ENCODE measurements at places on chromosomes 12 and 14.

DNA sequence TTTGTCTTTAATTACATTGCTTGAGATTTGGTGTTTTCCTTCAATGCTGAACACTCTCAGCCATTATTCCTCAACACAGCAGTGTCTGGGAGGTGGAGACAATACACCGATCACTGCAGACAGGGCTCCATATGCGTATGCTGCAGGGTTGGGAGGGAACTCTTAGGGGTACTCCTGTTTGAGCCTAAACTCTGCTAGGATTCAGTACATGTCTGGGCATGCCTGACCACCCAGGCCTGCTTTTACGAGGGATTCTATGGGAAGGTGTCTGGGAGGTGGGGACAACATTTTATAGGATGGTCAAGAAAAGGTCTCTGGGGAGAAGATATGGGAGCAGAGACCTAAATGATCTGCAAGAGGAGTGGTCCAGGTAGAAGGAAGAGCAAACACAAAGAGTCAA is 34.3 kb downstream of the DHRS2 start:
- no peak for DNase-seq

DNA sequence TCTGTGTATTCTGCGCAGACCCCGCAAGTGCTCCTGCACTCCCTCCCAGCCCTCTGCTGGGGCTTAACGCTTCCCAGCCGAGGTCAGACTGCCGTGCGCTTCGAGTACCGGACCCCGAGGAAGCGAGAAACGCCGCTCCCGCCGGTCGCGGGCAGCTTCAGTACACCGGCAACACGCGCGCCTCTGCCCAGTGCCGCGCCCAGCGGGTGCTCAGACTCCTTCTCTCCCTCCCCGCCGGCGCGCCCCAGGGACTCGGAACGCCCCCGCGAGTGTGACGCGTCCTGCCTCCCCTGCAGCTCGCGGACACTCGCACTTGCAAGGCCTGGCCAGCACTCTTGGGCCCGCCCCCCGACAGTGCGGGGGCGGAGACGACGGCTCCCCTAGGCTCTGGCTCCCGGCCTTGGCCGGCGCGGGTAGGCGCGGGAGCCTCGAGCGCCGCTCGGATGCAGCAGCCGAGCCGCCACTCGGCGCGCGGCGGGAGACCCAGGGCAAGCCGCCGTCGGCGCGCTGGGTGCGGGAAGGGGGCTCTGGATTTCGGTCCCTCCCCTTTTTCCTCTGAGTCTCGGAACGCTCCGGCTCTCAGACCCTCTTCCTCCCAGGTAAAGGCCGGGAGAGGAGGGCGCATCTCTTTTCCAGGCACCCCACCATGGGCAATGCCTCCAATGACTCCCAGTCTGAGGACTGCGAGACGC is at the start of gene PTGER2:
Gene PTGER2, plus strand, starts transcription at position 410 of the 692 bp plus-strand sequence. Its CDS starts 237 bp downstream, at position 647.
- peak; percentile 93 for DNase-seq

DNA sequence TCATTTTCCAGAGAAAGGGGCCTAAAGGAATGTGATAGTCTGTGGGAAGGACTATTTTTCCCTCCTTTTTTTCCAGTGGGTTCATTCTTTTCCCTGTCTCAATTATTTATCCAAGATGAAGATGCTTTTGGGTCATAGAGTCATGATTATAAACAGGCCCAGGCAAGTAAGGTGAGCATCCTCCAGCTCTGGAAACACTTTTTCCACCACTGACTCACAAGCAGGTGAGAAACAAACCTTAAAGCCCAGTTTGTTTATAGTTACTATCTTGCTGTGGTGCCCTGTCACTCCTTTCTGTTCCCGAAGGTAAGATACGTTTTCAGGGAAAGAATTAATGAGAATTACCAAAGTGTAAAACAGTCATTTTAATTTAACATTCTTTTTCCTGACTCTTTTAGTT is 107.7 kb upstream of the IFNG-AS1 start:
- DNase-seq: no peak

DNA sequence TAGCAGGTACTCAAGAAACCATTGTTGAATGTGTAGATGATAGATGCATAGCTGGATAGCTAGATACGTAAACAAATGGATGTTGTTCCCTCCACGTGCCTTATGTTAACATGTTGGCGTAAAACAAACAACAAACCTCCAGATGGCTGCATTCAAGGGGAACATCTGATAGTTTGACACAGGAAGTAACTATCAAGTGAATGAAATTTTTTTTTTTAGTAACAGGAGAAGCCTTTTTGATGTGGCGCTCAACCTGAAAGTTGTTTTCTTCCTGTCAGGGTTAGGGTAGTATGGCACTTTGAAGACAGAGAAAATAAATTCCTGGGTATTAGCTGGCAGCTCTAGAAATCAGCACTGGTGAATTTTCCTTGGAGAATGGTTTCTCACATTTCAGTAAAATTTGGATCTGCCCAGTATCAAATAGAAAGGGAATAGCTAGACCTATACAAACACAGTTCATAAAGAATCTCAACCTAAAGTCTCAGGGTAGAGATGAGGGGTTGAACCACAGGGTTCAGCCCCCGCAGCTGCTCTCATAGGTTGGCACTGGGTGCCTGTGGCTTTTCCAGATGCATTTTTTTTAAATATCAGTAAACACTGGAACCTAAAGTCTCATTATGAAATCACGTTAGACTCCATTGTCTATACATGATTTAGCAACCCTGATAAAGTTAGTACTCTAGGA is 18.8 kb upstream of the RAP1B start:
- no peak for DNase-seq

DNA sequence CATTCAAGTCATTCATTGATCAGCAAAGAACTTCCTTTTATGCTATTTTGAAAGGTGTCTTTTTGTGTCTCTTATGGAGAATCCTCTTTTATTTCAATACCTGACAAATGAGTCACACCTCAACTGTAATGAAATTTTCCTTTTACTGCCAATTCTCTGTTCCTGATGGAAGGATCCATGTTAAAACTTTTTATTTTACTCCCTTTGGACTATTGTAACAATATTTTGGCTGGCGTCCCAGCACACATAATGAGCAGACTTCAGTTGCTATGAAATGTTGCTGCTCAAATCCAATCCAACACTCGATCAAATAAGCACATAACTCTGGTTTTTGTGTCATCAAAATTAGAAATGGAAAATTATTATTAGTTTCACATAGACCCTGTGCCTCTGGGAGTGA is 21.9 kb upstream of the SLC15A5 start:
- DNase-seq: no peak

DNA sequence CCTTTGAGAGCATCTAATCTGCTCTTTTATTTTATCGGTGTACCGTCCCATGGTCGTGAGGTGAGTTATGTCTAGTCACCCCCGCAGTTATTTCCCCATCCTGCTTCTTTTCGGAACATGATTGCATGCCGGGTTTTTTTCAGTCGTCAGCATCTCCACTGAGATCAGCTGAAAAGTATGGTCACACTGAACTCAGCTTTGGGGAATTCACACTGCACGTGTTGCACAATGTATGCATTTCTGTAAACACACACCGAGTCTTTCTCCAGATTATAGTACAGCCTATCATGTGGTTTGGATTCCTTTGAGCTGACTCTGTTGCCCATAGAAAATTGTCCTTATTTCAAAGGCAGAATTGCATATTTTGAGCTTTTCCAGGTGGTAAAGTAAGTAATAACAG is 24.6 kb downstream of the PLXNC1 start:
- DNase-seq: no peak

DNA sequence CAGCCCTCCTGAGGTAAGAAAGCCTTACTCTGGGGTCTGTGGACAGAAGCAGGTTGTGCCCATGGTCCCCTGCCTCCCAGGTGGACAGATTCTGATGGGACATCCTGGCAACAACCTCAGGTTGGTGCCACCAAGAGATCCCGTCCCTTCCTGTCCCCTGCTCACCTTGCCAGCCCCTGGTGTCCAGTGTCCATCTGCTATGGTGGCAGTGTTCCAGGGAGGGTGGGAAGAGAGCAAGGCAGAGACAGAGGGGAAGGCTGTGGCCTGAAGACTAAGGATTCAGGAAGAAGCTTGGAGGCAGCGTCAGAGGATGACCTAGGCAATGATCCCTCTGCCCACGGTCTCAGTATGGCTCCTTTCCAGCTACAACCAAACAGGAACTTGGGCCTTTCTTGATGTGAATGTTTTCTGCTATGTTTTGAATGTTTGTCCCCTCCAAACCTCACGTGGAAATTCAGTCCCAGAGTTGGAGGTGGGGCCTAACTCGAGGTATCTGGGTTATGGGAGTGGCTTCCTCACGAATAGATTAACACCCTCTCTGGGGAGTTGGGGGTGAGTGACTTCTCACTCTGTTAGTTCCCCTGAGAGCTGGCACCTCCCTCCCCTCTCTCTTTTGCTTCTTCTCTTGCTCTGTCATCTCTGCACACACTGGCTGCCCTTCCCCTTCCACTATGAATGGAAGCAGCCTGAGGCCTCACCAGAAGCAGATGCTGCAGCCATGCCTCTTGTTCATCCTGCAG is 26.9 kb downstream of the IQSEC3 start:
- DNase-seq: no peak

DNA sequence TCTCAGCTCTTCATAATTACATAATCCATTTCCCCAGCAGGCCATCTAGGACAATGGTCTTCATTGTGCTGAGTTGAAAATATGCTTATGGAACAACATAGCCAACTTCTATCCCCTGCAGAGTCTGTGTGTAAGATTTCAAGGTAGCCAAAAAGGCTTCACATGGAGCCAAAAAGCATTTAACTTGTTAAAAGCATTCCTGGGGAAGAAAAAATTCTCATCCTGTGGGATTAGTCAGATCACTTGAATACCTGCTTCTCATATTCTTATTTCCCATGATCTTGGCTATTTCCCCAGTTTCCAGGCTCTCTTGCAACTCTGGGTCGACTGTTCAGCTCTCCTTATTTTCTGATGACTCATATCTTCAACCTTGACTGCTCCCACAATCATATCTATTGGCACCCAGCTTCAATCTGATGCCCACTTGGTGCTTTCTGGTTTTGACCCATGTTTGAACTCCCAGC is 178.9 kb downstream of the KLHL28 start:
- DNase-seq: no peak

DNA sequence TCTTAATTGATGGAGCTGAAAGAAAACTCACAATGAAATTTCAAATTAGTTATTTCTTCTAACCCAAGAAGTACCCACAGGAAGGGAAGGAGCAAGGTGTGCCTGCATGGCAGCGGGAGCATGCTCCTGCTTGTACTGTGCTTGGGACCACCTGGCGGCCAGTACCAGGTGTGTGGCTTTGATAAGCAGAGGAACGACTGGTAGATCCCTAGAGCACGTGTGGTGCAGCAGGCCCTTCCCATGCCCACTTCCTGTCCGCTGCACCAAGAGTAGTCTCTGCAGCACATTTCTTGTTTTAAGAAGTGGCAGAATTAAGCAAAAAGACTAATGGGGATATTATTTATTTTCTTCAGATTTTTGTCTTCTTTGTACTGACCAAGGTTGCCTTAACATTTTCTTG is 122.3 kb upstream of the ATF1 start:
- no peak for DNase-seq

DNA sequence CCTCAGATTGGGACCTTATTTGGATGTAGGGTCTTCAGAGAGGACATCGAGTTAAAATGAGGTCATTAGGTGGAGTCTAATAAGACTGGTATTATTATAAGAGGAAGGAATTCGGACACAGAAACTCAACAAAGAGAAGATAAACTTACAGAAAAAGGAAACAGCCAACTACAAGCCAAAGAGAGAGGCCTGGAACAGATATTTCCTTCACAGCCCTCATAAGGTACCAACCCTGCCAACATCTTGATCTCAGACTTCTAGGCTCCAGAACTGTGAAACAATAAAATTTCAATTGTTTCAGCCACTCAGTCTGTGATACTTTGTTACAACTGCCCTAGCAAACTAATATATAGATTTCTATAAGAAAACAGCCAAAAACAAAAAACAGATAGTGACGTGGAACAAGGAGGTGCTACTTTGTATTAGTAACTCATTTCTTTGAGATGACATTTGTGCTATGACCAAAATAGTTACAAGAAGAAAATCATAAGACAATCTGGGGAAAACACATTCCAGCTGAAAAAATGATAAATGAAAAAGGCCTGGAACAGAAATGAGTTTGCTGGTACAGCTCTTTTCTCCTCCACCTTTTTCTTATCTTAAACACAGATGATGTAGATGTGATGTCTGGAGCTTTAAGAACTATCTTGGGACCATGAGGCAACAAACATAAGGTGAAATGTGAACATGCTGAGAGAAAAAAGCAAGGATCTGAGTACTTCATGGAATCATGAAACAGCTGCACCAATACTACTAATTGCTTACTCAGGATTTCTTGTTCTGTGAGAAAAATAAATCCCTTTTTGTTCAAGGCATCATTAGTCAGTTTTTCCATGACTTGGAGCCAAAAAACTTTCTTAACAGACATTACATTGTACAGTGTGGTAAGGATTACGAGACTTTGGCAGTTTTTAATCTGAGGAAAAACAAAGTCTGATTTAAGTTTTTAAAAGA is 243.2 kb downstream of the ANO6 start:
- DNase-seq: no peak

GRCh38 chr12:27814851-27815591 is 35.0 kb upstream of the MANSC4 start:
- no peak for DNase-seq

GRCh38 chr14:25537846-25538455 is 488.0 kb upstream of the STXBP6 start:
- peak; percentile 47 for DNase-seq

DNA sequence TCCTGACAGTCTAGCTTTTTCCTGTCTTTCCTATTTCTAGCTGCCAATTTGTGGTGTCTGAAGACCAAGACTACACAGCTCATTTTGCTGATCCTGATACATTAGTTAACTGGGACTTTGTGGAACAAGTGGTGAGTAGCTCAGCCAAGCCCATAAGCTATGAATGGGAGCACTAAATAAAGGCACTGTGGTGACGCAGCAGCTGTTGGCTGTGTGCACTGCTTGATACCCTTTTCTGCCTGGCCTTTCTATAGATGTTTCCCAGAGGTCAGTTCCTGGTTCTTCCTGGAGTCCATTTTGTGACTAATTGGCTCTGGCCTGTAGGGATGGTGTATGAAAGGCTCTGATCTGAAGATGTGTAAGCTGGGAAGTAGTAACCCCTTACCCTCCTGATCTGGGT is 20.5 kb downstream of the RNF10 start:
- no peak for DNase-seq

DNA sequence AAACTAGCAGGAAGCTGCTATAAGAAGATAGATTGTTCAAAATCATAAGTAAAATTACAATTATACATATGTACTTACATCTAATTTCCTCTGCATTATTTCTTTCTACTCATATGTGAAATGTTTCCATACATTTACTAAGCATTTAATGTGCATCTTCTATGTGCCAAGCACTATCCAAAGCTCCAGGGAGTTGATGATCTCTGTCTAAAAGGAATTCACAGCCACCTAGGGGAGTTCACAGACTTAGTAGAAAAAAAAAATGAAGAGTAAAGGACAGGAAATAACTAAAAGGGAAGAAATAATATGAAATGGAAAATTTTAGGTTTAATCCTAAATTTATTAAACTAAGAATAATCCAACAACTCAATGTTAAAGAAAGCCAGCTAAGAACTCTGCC is 91.7 kb downstream of the EFCAB11 start:
- DNase-seq: no peak

DNA sequence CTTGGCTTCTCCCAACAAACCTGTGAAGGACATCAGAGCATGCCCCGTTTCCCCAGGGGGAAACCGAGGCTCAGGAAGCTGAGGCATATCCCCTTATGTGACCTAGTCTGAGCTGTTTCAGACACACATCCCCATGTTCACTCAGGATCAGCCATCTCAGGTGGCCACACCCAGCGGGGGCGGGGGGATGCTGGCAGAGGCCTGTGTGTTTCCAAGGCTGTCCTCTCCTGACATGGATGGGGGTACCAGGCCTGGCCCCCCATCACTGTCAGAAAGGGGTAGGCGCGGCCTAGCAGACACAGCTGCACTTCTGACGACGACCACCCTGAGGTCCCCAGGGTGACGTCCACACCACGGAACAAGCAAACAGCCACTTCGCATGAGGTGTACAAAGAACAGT is 22.1 kb downstream of the CCDC85C start:
- DNase-seq: no peak

GRCh38 chr12:55061024-55061423 is 41.2 kb downstream of the NEUROD4 start:
- DNase-seq: no peak

All from NCI-H1417 (cell line).